ENCODE measurements at places on chromosomes 3 and 15.

DNA sequence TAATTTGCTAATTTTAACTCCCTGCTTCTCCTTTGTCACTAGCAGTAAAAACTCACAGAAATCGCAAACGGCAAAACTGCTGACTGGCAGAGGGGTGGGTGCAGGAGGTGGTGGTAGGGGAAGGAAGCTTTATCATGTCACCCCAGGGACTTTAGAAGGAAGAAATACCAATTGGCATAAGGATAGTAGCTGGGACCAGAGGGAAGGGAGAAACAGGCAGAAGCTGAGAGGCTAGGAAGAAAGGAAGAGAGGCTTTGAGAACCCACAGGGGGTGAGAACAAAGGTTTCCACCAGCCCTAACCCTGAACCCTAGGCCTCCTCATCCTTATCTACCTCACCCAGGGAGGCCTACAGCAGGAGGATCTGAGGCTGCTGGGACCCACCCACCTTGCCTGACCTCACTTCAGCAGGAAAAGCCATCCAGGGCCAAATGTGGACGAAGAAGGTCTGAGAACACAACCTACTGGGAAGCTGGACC lies 10.7 kb downstream of the ITGB5 start:
- no peak for DNase-seq

DNA sequence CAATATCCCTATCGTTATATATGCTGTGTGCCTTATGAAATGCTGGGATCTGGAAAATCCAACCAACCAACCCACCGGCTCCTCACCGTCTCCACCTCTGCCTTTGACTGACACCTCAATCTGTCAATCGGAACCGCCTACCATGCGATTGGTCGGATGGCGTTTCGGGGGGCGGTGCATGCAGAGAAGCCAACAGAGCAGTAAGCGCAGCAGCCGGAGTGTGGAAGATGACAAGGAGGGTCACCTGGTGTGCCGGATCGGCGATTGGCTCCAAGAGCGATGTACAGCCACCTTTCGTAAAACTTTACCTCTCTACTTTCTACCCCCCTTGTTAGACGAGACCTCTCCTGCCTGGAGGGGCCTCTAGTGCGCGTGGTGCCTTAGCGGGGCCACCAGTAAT lies 6.3 kb downstream of the CLK3 start:
- DNase-seq: no peak

DNA sequence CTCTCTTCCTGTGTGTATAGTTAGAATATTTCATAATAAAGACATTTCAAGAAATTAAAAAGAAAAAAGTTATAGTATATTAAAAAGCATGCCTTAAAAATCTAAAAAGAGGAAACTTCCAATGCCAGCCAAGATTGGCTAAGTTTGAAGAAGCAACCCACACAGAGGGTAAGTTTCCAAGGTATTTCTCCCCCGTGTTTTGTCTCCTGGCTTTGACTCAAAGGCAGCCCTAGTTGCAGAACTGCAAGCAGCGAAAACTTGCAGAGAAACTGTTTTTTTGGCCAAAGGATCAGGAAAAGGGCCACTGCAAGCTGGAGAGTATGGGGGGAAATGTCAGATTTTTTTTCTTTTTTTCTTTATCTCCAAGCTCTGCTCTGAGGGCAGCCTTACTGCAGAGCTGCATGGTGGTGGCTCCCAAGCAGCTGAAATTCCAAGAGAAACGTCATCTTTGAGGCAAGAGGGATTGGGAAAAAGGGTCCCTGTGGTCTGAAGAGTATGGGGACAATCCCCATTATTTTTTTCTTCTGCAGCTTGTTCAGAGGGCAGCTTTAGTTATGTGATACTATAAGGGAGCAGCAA lies 23.0 kb downstream of the HACL1 start:
- no peak for DNase-seq

GRCh38 chr3:112650482-112650881 lies 9.5 kb upstream of the CCDC80 start:
- DNase-seq: no peak

DNA sequence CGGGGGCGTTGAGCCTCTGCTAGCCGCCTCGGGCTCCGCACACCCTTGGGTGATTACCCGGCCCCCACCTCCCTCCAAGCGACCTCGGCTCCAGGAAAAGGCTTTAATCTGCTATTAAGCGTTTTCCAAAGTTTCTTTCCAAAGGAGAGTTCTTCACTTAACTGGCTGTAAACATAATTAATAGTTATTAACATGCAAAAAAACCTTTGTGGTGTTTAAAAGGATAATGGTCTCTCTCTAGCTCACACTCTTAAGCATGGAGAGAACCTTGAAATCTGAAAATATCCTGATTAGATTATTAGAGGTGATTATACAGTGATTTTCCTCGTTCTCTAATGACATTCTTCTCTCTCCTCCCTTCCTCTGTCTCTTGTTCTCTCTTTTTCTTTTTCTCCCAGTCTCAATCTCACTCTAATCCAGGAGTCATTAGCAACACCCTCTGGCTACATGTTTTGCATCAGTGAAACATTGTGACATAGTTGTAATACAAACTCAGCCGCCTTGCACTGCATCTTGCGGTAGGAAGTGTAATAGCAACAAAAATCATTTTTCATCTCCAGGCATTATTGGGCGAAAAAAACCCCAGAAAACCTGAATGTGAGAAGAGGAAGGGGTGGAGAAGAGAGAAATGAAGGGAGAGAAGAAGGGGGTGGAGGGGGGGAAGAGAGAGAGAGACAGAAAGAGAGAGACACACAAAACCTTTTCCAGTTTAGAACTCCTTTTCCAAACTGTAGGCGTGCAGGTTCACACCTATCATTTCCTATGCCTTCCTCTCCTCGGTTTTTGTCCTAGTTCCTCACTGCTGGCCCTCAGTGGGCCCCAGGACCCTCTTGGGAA lies 24.4 kb downstream of the NR2F2 start:
- no peak for DNase-seq

GRCh38 chr3:119295816-119296726 lies 1.9 kb downstream of the ARHGAP31 start:
- peak; percentile 46 for DNase-seq

- DNase-seq: no peak
Observed at GRCh38 chr3:151452841-151453240, 8.0 kb downstream of the IGSF10 start.

DNA sequence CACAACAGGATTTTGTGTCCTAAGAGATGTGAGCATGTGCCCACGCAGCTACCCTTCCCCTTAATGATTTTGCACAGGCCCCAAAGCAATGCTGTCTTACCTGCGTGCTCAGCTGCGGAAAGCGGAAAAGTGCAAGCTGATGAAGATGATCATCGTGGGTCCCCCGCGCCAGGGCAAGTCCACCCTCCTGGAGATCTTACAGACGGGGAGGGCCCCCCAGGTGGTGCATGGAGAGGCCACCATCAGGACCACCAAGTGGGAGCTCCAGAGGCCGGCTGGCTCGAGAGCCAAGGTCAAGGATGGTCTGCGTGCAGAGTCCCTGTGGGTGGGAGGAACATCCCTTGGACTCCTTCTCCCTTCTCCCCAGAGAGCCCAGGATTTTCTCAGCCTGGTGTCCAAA lies 103.1 kb downstream of the LRRK1 start:
- DNase-seq: no peak
